ENCODE measurements at places on chromosomes 2 and 18. TPM values are rescaled to one million over a fixed set of nuclear protein-coding genes. Genes with fewer than 3 reads are reported as not detected.
A peak's percentile ranks its signal among the peaks of the same experiment; 100 is the strongest.

GRCh38 chr2:48415836-48416515 lies 114.0 kb upstream of the STON1 start:
- no peak for DNase-seq

DNA sequence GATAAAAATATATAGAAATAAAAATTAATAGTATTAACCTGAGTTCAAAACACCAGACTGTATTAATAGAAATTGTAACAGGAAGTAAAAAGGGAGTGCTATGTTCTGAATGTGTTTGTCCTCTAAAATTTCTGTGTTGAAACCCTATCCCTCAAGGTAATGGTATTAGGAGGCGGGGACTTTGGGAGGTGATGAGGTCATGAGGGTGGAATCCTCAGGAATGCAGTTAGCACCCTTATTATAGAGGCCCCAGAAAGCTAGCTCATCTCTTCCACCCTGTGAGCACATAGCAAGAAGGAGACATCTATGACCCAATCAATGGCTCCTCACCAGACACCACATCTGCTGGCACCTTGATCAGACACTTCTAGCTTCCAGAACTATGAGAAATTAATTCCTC lies 124.5 kb downstream of the CMPK2 start:
- no peak for DNase-seq

DNA sequence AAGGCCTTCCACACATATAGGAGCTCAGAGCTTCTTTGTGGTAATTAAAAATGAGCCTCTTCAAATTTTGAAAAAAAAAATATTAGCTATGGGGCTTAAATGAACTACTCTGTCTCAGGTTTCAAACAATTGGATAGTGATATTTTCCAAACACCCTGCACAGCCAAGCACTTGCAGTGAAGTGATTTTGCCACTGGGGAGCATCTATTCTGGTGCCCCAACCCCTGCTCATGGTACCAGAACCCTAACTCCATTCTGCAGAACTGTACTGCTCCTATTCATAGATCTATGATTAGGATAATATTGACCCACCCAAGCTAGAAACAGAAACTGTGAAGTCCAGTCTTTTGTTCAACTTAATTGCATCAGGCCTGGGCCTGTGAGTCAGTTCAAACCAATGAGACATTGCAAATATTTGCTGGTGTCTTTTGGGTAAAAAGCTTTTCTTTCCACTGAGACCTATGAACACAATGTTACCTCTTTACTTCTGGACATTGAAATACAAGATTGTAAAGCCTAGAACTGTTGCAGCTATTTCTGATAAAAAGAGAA lies 324.0 kb downstream of the GALNT13 start:
- DNase-seq: no peak

DNA sequence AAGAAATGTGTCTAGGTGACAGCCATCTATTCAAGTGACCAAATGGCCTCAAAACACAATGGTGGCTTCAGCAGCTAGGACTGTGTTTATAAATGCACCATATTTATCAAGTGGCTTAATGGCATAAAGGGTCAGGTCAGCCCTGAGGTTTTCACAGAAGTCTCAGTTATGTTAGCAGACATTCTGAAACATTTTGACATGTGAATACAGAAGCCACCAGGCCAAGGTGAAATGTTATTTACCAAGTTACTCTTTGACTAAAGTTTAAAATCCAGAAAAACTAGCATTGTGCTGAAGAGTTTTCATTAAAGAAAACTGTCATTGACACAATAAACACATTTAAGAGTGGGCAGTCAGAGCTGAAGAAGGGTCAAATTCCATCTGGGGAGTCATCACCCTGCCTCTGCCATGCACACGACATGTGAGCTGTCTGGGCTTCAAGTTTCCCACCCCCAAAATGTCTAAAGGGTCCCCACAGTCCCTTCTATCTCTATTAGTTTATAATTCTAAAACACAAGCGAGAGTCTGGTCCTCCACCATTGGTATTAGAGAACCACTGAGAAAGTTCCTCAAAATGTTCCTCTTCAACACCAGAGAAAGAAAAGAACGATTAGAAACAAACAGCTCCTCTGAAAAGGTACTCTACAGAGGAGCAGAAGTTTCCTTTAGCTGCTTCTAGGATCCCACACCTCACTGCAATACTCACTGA lies 77.5 kb upstream of the FZD5 start:
- peak; percentile 11 for DNase-seq

DNA sequence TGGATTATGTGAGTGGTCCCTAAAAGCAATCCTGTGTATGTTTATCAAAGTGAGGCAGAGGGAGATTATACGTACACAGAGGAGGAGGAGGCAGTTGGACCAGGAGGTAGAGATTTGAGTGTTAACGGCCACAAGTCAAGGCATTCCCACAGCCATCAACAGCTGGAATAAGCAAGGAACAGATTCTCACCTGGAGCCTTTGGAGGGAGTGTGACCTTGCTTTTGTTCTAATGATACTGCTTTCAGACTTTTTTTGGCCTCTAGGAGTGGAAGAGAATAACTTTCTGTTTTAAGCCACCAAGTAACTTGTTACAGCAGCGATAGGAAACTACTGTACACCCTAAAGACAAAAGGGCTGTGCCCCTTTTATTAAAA lies 18.1 kb downstream of the LCLAT1 start:
- no peak for DNase-seq

- DNase-seq: no peak
Measured at GRCh38 chr2:44684559-44684958, 256.9 kb upstream of the SIX3 start.

- no peak for DNase-seq
Measured at GRCh38 chr18:60060578-60060977, 160.8 kb downstream of the PMAIP1 start.

The EIF4E2 gene
- polyA plus RNA-seq: 50.0 TPM

The AKAIN1 gene
- not detected for polyA plus RNA-seq

The ASIC4 gene
- not detected for polyA plus RNA-seq

Data from endothelial cell of umbilical vein (primary cell).